NCI-H1436 treated with DMSO at 0.1 percent for 48 hours (cell line): ENCODE measurements at places on chromosomes 1 and 21.

DNA sequence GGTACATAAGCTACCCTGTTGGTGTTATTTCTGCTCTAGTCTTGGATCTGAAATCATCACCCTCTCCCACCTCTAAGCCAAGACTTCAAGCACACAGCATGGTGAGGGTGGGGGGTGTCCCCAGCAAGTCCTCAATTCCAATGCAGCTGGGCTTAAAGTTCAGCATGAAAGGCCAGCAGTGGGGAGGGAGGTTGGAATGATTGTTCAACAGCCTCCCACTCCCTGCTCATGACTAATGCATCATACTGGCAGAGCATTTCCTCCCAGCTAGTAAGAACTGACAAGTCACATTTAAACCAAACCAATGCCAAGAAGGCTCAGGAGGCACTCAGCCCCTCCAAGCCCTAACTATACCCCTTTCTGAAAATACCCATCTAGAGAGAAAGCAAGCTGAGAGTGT, 50.1 kb downstream of the TIAM1 start:
- no peak for DNase-seq

DNA sequence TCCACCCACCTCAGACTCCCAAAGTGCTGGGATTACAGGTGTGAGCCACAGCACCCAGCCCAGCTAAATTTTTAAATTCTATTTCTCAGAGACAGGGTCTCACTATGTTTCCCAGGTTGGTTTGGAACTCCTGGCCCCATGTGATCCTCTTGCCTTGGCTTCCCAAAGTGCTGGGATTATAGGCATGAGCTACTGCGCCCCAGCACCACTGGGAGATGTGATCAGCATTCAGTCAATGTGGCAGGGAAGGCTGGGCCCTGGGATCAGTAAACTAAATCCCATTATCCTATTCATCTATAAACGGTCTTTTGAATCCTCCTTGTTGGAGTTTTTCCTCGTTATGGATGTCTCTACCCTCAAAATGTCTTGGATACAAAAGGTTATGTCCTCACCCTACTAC, 113.5 kb downstream of the PGBD5 start:
- DNase-seq = no peak

- no peak for DNase-seq
Measured at GRCh38 chr21:40140675-40141074, 273.4 kb downstream of the PCP4 start.

DNA sequence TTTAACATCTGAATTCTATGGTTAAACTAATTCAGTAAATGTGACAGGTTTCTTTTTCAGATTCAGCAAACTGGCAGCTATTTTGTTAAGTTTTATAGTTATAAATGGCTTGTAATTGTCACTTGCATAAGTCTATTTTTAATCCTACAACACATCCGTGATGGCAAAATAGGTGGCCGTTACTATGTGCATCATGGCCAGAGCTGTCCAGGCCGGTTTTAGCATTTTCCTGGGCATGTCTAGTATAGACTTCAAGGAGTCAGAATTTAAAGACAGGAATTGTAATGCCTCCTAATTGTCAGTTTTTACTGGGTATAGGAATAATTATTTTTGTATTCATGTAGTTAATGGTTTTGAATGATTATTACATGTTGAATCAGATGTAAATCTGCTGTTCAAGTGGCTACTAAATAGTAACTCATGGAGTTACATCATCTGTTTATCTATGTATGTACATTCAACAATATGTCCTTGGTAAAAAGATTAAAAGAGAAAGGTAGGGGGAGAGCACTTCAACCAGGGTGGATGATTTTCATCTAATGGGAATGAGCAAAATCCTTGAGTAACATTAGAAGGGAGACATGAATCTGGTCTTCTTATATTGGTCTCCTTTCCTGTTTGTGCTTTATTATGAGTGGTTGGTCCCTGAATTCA, 3.2 kb upstream of the B3GALT2 start:
- DNase-seq = no peak

- no peak for DNase-seq
Measured at GRCh38 chr1:160103658-160104408, 5.4 kb upstream of the IGSF8 start.

- no peak for DNase-seq
Measured at GRCh38 chr1:41495210-41495948, 10.9 kb upstream of the EDN2 start.

GRCh38 chr1:30314591-30314990, 408.8 kb downstream of the MATN1 start:
- DNase-seq = no peak

GRCh38 chr1:247760456-247760855, at the start of gene OR1C1:
OR1C1 (minus strand) TSS chr1:247760556; CDS start chr1:247758406, 2,150 bp downstream.
- no peak for DNase-seq

DNA sequence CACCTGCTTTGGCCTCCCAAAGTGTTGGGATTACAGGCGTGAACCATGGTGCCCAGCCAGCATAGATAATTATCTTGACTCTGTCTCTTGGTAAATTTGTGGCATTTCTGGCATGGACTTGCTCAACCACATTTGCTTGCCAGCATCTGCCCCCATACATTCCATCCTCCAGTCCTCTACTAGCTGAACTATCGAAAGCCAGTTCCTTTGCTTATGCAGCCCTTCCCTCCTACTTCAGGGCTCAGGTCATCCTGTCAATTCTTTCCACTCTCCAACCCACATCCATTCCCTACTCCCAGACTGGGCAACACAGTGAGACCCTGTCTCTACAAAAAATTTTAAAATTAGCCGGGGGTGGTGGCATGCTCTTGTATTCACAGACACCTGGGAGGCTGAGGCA, 13.0 kb upstream of the UQCRHL start:
- DNase-seq = no peak

- no peak for DNase-seq
Measured at GRCh38 chr1:44347280-44347679, 7.8 kb downstream of the ERI3 start.

DNA sequence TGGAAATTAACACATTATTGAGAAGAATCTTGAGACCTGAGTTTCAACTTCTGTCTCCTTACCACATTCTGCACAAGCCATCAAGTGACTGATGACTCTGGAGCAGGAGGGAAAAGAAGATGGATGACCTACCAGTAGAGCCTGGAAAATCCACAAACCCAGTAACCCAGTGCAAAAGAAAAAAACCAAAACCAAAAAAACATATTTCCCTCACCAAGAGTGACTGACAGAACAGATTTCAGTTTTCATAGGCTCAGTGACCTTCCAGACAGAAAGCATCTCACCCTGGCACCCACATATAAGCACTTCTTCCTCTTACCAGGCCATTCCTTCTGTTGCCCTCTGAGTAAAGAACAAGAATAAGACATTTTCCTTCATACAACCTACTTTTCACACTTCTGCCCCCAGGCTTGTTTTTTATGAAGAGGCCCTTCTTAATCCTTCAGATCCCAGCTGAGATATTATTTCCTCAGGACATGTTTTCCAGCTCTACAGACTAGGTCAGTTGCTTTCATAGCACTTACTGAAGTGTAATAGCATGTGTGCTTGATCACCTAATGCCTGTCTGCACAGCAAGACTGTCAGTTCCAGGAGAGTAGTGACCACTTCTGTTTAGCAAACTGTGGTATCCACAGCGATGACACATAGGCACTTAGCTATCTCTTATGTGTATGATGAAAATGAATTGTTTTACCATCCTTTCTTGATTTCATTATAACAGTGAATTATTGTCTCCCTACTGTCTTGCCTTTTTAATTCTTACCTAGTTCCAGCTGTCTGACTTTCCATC, 4.0 kb downstream of the TSACC start:
- DNase-seq = no peak

GRCh38 chr1:6547301-6547700, 7.0 kb downstream of the NOL9 start:
- DNase-seq = no peak

- no peak for DNase-seq
Measured at GRCh38 chr21:33984021-33984481, 68.4 kb upstream of the ATP5PO start.

- no peak for DNase-seq
Measured at GRCh38 chr1:22776035-22776613, 65.5 kb downstream of the EPHB2 start.

DNA sequence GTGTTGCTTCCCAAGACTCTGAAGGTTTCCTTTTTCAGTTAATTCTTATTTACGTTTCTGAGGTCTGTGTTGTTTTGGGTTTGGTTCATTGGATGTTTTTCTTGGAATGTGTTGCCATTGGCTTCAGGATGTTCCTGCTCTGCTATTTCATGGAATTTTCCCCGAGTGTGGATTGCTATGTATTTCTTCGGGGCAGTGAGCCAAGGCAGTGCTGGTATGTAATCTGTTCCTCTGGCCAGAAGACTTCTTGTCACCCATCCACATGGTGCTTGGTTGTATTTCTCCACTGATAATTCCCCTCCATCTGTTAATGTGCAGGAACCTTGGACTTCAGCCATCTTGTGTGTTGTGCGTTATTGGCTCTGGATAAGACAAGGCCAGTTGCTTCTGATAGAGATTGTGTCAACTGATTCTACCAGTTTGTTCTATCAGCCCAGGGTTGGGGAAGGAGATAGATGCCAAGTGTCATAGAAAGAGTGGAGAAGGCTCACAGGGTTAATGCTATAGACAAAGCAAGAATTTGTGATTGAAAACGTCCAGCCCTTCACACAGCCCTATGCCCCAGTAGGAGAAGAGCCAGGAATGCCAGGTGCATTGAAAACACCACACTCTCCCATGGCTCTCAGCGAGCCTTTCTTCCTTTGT, 505.2 kb downstream of the PLPP3 start:
- no peak for DNase-seq

GRCh38 chr1:178945763-178946266, 74.9 kb upstream of the ANGPTL1 start:
- DNase-seq = no peak

- DNase-seq = no peak
Measured at GRCh38 chr1:90381598-90381997, 335.5 kb downstream of the BARHL2 start.
